ENCODE measurements at places on chromosomes 1 and 21.

DNA sequence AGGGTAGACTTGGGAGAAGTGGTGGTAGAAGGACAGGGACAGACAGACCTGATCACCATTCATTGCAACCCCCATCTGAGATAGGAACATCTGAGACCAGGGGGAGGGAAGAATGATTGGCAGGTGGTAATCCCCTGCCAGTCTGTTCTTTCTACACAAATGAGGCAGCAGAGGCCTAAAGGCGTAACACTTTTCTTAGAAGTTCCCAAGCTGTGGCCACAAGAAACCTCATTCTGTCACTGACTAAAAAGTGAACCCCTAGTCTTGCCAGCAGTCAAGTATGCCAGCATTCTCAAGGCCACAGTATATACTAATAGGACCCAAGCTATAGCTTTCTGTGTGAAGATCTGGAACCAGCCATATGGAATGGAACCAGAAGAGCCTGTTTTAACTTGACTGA is 638.0 kb downstream of the KCNT2 start:
- DNase-seq: no peak

DNA sequence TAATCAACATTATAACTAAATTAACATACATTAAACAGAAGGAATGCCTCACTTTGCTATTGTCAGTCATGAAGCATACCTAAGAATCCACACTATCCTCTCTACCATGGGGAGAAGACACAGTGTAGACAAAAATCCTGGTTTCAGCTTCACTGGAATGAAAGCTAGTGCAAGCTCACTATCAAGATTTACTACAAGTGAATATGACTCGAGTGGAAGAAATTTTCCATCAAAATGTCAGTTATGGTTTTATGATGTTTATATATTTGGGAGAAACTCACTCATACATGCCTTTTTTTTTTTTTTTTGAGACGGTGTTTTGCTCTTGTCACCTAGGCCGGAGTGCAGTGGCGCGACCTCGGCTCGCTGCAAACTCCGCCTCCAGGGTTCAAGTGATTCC is 424.3 kb downstream of the KCNT2 start:
- no peak for DNase-seq

DNA sequence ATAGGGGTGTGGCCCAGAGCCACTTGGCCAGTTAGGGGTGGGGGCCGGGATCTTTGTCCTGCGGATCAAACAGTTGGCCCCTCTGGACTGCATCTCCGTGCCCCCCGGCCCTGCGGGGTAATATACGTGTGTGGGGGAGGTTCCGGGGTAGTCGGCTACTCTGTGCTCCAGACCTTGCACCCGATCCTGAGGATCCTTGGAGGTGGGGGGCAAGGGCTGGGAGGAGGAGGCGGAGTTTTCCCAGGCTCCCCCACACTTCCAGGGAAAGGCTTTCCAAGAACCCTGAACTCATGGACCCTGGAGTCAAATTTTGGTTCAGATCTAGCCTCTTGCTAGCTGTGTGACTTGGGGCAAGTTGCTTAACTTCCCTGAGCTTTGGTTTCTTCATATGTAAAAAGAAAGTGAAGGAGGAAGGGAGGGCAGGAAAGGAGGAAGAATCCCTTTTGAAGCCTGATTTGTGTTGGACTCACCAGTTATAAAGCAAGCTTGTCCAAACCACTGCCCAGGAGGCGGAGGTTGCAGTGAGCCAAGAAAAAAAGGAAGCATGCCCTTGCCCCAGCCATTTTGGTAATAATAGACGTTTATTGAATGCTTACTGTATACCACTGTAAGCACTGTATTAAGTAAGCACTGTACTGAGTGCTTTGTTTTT is 686 bp downstream of the MIIP start:
- DNase-seq: peak; percentile 51

- no peak for DNase-seq
Measured at GRCh38 chr1:26996024-26996423, 2.5 kb downstream of the TRNP1 start.

DNA sequence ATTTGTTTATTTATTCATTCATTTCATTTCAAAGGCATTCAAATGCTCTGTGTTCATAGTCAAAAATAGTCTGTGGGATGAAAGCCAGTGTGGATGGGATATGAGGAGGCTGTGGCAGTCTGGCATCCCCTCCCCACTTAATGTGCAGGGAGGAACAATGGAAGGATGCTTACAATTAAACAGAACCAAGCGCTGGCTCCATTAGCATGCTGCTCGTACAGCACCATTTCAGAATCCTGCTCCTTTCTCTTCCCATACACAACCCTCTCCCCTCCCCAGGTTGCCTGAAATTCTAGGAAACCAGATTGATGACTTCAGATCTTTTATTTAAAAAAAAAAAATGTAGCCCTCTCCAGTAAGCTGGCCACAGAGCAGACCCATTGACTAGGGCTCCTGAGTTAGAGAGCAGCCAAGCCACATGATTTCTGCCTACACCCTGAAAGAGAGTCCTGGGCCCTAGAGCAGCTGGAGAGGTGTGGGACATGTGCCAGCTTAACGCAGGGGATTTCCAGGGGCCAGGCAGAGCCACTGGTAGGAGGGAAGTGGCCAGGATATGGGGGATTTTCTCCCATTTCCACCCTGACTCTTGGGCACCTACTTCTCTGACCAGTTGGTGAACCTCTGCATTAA is 205.2 kb downstream of the ASTN1 start:
- no peak for DNase-seq

DNA sequence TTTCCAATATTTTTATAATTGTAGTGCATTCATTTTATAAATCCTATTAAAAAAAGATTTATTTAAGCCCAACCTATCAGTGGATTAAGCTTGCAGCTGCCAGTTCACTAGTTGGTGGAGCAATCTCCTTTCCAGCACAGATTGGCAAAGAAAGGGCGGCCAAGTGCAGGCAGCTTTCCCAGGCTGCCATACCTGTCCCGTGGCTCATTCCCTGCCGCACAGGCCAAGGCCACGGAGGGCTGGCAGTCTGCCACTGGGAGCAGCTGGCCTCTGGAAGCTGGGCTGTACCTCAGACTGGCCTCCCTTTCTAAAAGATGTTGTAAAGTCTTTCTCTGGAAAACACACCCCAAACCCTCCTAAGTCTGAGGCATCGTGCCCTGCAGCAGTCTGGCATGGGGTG is 74.2 kb downstream of the SIM2 start:
- no peak for DNase-seq
